ENCODE measurements at places on chromosomes 5 and 9. TPM values are rescaled to one million over a fixed set of nuclear protein-coding genes. Genes with fewer than 3 reads are reported as not detected.

DNA sequence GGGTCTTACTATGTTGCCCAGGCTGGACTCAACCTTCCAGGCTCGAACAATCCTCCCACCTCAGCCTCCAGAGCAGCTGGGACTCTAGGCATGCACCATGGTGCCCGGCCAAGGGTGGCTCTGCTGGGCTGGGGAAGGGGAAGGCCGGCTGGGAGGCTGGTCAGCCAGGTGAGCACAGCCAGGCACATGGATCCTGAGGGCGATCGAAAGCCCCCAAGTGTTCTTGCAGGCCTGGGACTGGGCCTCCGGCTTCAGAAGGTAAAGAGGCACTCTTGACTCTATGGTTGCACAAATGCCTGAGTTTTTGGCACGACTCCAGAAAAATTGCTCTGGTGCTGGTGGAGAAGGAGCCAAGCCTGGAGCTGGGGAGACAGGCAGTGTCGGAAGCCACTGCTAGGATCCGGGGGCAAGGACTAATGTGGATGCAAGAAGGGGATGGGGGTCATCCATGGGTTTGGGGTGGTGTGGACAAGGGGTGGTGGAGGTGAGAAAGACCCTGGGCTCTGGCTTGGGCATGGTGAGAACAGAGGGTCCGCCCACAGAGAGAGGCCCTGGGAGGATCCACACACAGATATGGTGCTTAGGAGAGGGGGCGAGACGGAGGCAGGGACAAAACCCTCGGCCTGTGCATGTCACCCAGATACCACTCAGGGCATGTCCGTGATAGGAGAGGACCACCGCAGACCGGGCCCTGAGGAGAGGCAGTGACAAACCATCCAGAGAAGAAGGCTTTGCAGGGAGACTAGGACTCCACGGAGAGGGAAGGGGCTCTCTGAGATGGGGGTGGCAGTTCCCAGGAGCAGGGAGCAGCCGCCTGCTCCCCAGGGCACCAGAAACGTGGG lies 51.1 kb upstream of the COL5A1 start:
- no peaks in the 10 kb centered on the region for H3K27me3 ChIP-seq
- H3K4me3 ChIP-seq, result no peak overlapping the region
- H3K27ac ChIP-seq, result no peak overlapping the region
- no peak for DNase-seq
- no peaks in the 10 kb centered on the region for H3K4me1 ChIP-seq

GRCh38 chr5:163649514-163649913 lies 144.1 kb downstream of the MAT2B start:
- no peak overlapping the region for H3K27ac ChIP-seq
- H3K4me3 ChIP-seq, result no peak overlapping the region
- no peak for DNase-seq
- no peaks in the 10 kb centered on the region for H3K4me1 ChIP-seq
- H3K36me3 ChIP-seq, result no peaks in the 10 kb centered on the region

Gene ANKRD31
- total RNA-seq, result 1.1 TPM

DNA sequence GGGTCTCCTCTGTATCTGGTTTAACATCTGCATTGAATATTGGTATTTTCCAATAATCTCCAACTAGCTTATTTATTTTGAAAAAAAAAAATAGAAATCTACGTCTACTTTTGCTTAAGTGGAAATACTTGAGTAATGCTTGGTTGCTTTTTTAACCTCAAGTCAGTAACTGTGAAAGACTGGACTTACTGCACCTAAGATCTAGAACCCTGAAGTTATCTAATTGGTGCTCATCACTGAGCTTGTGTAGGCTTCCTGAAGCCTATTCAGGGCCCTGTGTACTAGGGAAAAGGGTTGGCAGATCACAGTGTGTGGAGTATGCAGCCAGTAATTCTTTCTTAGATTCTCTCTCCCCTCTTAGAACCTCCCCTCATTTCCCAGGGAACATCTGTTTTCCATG lies 16.2 kb downstream of the SLC1A1 start:
- no peaks in the 10 kb centered on the region for H3K27me3 ChIP-seq
- no peak for DNase-seq
- no peaks in the 10 kb centered on the region for H3K36me3 ChIP-seq

DNA sequence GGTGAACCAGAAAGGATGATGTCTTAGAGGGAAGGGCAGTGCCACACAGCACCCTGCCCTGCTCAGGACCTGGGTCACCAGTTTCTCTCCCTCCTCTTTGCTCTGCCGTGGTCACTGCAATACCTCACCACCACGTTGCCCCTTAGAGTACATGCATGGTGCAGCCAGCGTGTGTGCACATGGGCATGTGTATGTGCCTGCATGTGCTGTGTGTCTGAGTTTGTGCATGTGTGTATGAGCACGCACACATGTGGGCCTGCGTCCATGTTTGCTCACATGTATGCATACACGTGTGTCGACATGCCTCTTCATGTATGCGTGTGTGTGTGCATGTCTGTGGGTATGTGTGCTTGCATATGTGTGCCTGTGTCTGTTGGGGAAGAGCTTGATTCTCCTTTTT lies 41.5 kb upstream of the SEMA4D start:
- no peaks in the 10 kb centered on the region for H3K27me3 ChIP-seq
- H3K4me3 ChIP-seq, result no peak overlapping the region
- H3K4me1 ChIP-seq, result no peaks in the 10 kb centered on the region
- DNase-seq, result no peak
- H3K36me3 ChIP-seq, result no peaks in the 10 kb centered on the region
- no peak overlapping the region for H3K27ac ChIP-seq

GRCh38 chr5:159668556-159668955 lies 247.7 kb upstream of the ADRA1B start:
- DNase-seq, result no peak
- H3K36me3 ChIP-seq, result no peaks in the 10 kb centered on the region

DNA sequence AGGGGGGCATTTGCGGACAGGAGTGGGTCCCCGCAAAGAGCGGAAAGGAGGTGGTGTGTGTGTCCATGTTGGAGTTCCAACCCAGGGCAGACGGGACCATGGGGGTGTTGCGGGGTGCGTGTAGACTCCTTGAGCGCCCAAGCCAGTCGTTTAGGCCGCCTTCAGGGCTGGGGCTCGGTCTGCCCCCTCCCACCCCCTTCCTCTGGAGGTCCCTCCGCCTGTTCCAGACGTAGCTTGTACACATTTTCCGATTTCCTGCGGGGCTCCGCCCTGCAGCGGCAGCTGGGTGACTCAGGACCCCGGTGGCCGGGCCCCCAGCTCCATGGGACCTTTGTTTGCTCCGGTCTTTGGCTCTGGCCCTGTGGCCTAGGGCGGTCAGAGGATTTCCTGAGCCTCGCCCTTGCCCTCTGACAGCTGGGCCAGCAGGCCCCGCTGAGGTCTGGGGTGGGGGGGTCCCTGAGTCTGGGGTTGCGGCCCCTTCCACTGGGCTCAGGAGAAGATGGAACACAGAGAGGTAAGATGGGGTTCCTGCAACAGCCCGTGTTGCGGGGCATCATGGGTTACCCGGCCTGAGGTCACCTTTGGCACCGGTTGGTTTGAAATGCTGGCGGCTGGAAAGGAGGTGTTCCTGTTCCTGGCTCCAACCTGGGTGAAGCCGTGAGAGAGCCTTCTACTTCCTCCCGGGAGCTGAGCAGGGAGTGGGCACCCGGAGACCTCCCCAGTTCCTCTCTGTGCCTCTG lies 1.5 kb downstream of the PKN3 start:
- DNase-seq, result no peak
- H3K27ac ChIP-seq, result peak overlapping the region; percentile 71
- peaks cover 19% of the 10 kb centered on the region for H3K4me1 ChIP-seq

GRCh38 chr9:16150501-16150900 lies 597.7 kb downstream of the CCDC171 start:
- H3K4me3 ChIP-seq, result no peak overlapping the region
- H3K27me3 ChIP-seq, result no peaks in the 10 kb centered on the region
- H3K4me1 ChIP-seq, result peaks cover 41% of the 10 kb centered on the region

GRCh38 chr9:75504721-75505120 lies 385.8 kb upstream of the PCSK5 start:
- no peaks in the 10 kb centered on the region for H3K27me3 ChIP-seq
- DNase-seq, result no peak
- H3K4me1 ChIP-seq, result no peaks in the 10 kb centered on the region
- H3K4me3 ChIP-seq, result no peak overlapping the region
- no peaks in the 10 kb centered on the region for H3K36me3 ChIP-seq

Gene C9
- total RNA-seq, result not detected

DNA sequence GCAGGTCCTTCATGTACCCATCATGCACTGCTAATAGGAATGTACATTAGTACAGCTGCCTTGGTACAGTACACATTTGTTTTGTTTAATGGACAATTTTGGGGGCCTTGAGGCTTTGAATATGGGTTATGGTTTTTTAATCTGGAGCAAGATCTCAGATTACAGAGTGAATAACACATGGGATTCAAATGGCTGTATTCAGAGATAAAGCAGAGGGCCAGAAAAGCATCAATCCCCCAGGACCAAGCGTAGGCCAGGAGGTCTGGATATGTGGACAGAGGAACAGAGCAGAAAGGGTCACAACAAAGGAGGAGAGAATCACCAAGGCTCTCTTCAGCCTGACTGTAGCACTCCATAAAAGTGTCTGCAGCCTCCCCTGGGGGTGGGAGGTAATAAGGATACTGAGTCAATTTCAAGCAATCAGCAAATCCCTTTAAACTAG lies 47.7 kb upstream of the STK32A start:
- H3K27ac ChIP-seq, result no peak overlapping the region
- no peak overlapping the region for H3K4me3 ChIP-seq
- no peaks in the 10 kb centered on the region for H3K27me3 ChIP-seq
- H3K4me1 ChIP-seq, result no peaks in the 10 kb centered on the region
- H3K36me3 ChIP-seq, result no peaks in the 10 kb centered on the region

Gene BHMT2
- total RNA-seq, result 6.4 TPM

DNA sequence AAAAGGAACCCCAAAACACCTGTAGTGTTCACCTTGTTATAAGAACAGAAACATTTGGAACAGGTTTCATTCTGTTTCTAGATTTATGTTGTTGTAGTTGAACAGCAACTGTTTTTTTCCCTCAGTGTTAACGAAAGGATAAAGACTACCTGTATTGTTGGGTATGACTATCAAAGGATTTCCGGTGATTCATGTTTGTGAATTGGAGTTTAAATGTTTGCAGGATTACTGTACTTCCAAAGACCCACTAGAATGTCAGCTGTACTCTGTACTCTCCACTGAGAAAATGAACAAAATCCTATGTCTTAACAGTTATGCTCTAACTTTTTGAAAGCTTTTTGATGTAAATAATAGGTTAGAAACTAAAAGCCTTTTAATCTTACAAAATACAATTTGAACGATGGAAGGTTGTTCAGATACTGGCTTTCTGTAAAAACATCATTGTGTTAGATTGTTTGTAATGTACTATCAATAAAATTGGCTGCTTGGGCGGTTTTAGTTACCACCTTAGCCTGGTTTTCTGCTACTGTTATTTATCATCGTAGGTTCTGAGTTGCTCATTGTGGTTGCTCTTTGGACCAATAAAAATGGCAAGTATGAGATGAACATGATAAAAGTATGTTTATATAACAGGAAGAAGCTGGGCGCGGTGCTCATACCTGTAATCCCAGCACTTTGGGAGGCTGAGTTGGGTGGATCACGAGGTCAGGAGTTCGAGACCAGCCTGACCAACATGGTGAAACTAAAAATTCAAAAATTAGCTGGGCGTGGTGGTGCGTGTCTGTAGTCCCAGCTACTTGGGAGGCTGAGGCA lies 44.1 kb downstream of the DCP2 start:
- no peak overlapping the region for H3K27ac ChIP-seq
- H3K36me3 ChIP-seq, result no peaks in the 10 kb centered on the region
- no peak overlapping the region for H3K4me3 ChIP-seq
- H3K27me3 ChIP-seq, result no peaks in the 10 kb centered on the region

GRCh38 chr5:40240671-40241070 lies 439.0 kb upstream of the PTGER4 start:
- no peaks in the 10 kb centered on the region for H3K27me3 ChIP-seq
- H3K36me3 ChIP-seq, result no peaks in the 10 kb centered on the region
- H3K27ac ChIP-seq, result no peak overlapping the region
- DNase-seq, result no peak

DNA sequence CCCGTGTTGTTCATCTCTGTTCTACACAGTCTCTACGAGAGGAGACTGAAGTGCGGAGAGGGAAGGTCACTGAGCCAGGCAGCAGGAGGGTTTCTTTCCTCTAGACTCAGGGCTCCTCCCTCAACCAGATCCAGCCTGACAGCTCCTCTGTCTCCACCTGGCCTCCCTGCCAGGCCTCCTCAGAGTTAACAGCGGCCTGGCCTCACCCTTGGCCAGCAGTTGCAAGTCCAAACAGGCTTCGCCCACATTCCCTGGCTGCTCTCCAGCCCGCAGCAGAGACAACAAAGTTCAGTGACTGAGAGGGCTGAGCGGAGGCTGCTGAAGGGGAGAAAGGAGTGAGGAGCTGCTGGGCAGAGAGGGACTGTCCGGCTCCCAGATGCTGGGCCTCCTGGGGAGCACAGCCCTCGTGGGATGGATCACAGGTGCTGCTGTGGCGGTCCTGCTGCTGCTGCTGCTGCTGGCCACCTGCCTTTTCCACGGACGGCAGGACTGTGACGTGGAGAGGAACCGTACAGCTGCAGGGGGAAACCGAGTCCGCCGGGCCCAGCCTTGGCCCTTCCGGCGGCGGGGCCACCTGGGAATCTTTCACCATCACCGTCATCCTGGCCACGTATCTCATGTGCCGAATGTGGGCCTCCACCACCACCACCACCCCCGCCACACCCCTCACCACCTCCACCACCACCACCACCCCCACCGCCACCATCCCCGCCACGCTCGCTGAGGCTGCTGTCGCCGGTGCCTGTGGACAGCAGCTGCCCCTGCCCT lies at the start of gene HRCT1:
TSS of gene HRCT1 (plus strand) at position 291 of the 768 bp plus-strand sequence. CDS start at position 377, 86 bp downstream.
- H3K27ac ChIP-seq, result peak within 1 kb of the TSS; percentile 86
- no peaks in the 10 kb centered on the region for H3K27me3 ChIP-seq
- H3K4me1 ChIP-seq, result peaks cover 66% of the 10 kb centered on the region
- DNase-seq, result peak; percentile 96
- H3K4me3 ChIP-seq, result peak within 1 kb of the TSS; percentile 23
- no peaks in the 10 kb centered on the region for H3K36me3 ChIP-seq

DNA sequence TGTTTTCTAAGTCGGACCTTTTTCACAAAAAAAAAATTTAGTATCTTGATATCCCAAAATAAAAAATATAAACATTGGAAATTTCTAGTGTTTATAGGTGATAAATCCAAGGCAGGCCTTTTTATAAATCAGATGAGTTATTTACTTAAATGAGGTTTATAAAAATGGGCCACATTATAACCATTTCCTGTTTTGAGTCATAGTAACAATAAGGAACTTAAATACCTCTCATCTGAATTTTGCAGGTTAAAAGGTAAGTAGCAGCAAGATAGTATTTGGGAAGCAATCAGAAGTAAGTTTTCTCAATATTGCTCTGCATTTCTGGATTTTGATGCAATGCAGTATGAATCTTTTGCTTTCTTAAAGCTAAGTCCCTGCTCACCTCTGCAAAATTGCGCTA lies 3.9 kb downstream of the SPTAN1 start:
- H3K27ac ChIP-seq, result peak overlapping the region; percentile 83

Gene PCDHB13
- total RNA-seq, result 28.1 TPM

Gene HAVCR1
- total RNA-seq, result 2.0 TPM

DNA sequence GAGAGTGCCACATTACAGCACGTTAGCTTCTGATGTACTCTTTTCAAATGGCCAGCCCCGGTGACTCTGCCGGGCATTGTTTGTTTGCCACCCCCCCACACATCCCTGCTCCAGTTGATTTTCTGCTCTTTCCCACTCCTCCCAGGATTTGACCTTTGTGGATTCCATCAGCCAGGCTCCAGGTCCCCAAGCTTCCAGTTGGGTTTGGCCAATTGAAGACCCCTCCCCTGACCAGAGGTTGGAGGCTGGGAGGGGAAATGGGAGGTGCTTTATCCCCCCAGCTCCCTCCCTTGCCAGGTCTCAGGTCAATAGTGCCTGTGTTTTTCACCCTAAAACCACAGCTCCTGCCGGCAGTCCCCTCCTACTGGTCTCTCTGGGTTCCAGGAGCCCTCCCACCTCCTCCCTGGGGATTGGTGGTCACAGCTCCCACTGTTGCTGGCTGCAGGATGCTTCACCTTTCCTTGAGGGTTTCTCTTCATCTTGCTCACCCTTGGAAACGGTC lies 34.9 kb downstream of the IRF1 start:
- H3K27me3 ChIP-seq, result no peaks in the 10 kb centered on the region
- H3K27ac ChIP-seq, result peak overlapping the region; percentile 78
- DNase-seq, result no peak
- no peak overlapping the region for H3K4me3 ChIP-seq
